ACHN (cell line): ENCODE measurements at places on chromosomes 5 and 9.
A peak's percentile ranks its signal among the peaks of the same experiment; 100 is the strongest.

DNA sequence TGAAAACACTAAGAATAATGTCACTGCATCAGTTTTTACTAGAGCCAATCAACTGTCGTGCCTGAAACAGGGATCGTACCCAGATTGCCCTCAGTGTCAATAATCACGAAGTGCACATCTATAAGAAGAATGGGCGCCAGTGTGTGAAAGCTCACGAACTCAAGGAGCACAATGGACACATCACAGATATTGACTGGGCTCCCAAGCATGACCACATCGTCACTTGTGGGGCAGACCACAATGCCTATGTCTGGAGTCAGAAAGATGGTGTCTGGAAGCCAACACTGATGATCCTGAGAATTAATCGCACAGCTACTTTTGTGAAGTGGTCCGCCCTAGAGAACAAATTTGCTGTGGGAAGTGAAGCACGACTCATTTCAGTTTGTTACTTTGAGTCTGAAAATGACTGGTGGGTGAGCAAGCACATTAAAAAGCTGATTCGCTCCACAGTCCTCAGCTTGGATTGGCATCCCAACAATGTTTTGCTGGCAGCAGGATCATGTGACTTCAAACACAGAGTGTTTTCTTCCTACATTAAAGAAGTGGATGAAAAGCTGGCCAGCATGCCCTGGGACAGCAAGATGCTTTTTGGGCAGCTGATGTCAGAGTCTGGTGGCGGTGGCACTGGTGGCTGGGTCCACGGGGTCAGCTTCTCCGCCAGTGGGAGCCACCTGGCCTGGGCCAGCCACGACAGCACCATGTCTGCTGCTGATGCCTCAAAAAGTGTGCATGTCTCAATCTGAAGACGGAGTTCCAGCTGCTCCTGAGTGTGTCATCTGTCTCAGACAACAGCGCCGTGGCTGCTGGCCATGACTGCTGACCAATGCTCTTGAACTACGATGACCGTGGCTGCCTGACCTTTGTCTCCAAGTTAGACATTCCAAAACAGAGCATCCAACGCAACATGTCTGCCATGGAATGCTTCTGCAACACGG lies 32.2 kb downstream of the NSA2 start:
- DNase-seq = peak; percentile 75

DNA sequence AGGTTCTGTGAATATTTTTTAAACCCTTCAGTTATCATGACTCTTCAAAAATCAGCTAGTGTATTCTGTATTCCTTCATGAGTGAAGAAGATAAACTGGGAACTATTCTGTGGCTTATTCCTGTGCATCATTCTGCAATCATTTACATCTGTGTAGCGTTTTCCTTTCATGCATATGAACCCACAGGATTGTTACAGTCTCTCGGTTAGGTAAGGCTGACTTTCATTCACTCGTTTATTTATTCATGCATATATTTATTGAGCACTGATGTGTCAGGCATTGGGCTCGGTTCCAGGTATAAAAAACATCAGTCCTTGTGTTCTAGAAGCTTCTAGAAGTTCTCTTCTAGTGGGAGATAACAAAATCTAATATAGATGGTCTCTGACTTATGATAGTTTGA lies 318.4 kb downstream of the MAN2A1 start:
- DNase-seq = no peak

DNA sequence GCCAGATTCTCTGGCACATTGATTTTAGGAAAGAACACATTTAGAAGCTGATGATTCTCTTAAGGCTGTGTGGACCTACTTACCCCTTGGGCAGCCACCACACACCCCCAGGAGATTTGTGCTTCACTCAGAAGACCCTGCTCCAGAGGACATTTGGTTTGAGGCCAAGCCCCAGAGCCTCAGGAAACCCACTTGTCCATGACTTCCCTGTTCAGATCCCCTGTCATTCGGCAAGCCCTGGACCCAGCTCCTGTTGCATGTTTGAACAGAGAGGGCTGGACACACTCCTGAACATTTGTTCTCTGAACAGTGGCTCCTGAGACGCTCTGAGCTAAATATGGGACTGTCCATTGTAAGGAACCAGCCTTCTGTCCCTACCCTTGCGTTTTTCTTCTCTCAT lies 82.1 kb downstream of the AMBP start:
- no peak for DNase-seq

- DNase-seq = no peak
Measured at GRCh38 chr9:133632806-133633680, 3.1 kb upstream of the DBH start.

DNA sequence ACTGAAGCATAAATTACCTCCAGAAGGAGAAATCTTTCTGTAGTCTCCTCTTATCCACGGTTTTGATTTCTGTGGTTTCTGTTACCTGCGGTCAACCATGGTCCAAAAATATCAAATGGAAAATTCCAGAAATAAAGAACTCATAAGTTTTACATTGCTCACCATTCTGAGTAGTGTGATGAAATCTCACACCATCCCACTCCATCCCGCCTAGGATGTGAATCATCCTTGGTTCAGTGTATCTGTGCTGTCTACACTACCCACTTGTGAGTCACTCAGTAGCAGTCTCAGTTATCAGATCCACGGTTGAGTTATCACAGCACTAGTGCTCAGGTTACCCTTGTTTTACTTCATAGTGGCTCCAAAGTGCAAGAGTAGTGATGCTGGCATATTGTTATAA lies 371.2 kb downstream of the NFIB start:
- DNase-seq = peak; percentile 78

- DNase-seq = no peak
Measured at GRCh38 chr5:61307611-61308010, 24.4 kb upstream of the ZSWIM6 start.

DNA sequence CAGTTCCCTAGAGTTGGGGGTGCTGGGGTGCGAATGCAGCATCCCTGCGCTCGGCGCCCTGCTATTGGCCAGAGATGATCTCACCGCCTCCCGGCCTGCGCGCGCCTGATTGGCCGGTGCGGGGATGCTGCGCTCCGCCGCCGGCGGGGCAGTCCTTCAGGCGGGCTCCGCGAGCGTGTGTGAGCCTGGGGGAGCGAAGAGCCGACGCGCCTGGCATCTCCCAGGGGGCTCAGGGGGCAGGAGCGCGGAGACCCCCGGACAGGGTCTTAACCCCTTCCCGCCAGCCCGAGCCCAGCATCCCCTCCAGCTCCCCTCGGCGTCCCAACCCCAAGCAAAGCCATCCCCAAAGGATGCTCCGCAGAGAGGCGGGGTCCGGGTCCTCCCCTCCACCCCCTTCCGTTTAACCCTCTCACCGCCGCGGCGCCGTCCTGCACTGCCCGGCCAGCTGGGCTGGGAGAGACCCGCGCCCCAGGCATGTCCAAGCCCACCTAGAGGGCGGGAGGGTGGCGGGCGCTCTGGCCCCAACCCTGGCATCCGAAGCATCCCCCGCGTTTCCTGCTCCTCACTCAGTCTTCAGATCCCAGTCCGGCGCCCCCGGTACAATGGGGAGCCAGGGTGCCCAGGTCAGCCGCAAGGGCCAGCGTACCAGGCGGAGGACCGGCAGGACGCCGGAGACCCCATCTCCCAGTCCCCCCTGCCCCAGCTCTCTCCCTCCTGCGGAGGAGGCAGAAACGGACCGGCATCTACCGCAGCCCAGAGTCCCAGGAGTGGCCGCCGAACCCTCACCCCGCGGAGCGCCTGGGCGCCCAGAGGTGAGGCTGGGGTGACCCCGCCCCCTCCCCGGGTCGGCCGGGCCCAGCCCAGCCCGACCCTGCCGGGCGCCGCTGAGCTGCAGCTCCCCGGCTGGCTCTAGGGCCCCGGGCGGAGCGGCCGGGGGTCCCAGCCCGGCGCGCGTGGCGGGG lies 19.3 kb upstream of the TOR2A start:
- peak; percentile 24 for DNase-seq

DNA sequence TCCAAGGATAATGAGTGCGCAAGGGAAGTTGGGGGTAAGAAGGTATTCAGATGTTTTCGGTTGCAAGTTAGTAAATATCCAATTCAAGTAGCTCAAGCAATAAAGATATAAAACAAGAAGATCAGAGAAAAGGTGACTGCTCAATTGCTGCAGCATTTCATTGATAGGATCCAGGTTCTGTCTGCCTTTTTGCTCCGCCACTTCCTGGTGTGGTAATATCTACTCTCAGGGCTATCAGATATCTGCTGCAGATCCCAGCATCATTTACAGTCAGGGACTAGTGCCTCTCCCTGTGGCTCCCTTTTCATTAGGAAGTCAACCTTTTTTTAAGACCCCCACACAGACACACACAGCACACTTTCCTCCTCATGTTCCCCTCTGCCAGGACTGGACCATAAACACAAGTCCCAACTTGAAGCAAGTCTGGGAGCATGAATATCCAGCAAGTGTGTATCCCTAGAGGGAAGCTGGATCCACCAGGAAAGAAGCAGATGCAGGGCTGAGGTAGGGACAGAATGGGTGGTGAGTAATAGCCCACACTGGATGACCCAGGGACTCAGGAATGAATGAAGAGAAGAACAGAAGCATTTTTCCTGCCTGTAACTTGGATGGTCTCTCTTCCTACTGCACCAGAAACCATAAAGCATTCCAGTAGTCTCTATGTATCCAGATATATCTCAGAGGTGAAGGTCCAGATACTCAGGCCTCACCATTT lies 53.7 kb downstream of the ZNF622 start:
- no peak for DNase-seq

DNA sequence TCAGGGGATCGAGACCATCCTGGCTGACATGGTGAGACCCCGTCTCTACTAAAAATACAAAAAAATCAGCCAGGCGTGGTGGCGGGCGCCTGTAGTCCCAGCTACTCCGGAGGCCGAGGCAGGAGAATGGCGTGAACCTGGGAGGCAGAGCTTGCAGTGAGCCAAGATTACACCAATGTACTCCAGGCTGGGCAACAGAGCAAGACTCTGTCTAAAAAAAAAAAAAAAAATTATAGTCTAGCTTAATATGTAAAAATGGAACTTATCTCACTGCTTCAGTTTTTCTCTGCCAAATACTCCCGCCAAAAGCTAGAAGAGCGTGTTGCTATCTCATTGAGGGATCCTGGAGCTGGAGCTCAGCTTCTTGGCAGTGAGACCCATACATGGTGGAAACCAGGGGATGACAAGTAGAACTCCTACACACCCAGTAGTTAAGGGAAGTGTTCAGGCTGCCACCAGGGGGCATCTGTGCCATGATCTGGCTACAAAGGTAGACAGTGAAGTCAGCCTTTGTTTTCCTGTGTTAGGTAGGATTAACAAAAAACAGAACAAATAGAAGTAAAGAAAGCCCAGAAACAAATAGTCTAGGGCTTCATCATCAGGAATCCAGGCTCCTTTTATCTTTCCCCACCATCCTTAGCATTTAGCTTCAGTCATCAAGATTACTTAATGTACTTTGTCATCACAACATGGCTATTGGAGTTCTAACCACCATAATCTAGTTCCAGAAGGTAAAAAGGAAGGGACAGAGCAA lies 33.6 kb upstream of the GLIPR2 start:
- DNase-seq = peak; percentile 76

- no peak for DNase-seq
Measured at GRCh38 chr5:159034083-159034824, 65.5 kb downstream of the EBF1 start.

GRCh38 chr5:179227580-179228311 lies 117.5 kb downstream of the ADAMTS2 start:
- no peak for DNase-seq

DNA sequence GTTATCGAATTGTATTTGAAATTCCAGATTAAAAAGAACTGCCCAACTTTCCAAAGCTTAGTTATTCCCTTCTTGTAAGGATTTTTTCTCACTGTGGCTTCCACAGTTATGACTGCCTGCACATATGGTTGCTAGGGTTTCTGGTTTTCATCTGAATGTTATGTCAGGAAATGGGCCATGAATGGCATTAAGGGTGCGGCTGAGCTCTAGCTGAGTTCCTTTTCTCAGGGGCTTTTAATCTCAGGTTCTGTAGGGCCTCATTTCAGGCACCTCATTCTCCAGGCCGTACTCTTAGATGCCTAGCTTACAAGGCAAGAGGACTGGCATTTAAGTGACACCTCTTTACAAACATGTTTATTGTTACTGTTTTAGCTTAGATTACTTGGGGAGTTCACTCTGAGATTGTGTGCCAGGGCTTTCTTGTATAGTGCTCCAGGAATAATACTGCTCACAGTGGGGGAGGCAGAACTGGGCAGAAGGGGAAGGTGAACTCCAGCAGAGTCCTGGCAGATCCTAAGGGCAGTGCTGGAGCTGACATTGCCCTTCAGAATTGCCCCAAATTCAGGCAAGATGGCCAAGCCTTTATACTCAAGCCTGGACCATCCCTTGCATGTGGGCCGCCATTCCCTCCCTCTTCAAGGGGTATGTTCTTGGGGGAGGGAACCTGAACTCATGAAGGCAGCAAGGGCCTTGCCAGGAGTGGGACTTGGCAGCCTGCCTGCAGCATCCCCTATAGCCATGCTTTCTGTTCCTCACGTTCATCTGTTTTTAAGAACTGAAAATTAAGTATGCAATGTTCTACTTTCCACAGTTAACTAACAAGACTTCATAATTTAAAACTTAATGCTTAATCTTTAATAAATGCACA lies 111.5 kb downstream of the KDM4C start:
- DNase-seq = no peak

DNA sequence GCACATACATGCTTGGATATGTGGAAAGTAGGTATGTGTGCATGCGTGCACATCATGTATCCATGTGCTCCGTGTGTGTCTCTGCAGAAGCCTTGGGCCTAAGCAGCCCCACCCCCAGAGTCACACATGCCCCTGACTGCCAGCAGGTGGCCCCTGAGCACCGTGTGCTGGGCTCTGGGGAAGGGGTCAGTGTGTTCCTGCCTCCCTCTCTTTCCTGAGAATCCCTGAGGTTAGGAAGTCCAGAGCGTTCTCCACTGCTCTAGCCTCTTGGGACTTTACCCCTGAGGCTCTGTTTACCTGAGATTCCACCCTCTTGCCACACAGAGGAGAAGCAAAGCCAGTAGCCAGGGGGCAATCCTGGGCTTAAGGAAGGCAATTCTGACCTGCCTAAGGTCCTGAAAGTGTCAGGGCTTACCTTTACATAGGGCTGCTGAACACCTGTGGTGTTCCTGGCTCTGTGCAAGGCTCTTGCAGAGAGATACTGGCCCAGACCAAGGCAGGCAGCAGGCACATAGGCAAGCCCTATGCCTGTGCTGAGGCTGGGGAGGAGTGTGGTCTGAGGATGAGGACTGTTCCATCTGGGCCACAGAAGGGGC lies 207.3 kb downstream of the TMEM38B start:
- peak; percentile 57 for DNase-seq
